ENCODE measurements at places on chromosomes 2 and 18. TPM values are rescaled to one million over a fixed set of nuclear protein-coding genes. Genes with fewer than 3 reads are reported as not detected.
A peak's percentile ranks its signal among the peaks of the same experiment; 100 is the strongest.

Gene GPAT2
- total RNA-seq: not detected

DNA sequence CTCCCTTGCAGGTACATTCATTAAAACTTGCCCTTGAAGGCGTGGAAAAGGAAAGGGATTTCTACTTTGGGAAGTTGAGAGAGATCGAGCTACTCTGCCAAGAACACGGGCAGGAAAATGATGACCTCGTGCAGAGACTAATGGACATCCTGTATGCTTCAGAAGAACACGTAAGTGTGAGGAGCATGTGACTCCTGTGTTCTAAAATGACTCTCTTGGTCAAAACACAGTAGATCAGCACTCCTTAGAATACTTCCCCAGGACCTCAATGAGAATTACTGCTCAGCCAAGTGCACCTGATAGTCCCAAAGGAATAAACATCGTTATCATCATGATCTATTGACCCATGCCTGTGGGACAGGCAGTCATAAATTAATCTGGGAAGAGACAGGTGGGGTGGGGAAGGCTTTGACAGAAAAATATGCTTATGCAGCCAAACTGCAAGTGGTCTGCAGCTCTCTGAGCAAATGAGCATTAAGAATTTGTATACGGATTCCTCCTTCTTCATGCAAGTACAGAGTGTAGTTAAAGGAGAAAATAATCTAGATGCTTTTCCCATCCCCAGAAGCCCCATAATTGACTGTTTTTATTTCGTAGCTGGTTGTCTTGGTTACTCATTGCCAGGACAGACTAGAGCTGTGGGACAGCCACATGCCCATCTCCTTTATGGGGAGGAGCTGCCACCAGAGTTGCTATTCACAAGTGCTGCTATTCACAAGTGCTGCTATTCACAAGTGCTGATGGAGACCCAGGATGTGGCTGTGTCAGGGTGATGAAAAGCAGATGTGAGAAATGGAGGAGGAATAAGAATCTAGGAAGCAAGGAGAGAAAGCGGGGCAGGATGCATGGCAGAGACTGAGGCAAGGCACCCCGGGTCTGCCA is 91.0 kb downstream of the MAPRE2 start:
- no peak for DNase-seq

- DNase-seq: no peak
Measured at GRCh38 chr18:58635891-58636290, 7.0 kb upstream of the ALPK2 start.

DNA sequence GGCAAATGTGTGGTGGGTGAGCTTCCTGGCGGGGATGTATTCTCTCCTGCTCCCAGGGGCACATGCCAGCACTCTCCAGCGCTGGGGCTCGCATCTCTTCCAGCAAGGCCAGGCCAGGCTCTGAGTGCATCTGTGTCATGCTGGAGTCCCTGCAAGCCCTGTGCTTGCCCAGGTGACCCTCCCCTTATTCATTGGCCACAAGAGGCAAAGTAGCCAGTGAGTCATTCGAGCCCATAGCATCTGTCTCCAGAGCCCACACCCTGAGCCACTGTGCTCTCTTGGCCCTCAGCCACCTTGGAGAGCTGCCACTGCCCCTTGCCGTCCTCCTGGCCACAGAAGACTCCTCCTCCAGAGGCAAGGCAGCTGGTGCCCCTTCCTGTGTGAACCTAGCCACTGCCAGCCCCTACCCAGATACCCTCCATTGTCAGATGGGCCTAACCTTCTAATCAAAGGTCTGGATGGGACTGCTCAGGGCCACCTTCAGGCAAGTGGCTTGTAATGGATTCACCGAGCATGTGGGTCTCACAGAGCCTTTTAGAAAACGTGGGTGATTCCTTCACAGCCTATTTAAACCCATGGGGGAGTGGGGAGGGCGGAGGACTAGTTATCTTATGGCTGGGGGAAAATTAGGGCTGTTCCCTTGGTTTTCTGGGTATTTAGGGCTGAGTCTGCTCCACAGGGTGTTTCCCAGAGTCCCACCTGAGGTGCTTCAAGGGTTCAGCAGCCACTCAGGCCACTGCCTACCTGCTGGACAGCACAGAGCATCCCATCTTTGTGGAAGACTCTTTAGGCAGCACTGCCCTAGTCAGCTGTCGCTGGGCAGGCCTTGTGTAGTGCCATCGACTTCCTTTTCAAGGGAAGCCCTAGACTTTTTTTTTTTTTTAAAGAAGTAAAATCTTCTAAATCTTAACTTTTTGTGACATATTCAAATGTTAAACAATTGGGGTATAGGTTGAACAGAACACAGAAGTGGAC is 137.4 kb downstream of the ACOXL start:
- DNase-seq: peak; percentile 58

GRCh38 chr2:168189835-168190569 is 57.4 kb downstream of the STK39 start:
- no peak for DNase-seq

DNA sequence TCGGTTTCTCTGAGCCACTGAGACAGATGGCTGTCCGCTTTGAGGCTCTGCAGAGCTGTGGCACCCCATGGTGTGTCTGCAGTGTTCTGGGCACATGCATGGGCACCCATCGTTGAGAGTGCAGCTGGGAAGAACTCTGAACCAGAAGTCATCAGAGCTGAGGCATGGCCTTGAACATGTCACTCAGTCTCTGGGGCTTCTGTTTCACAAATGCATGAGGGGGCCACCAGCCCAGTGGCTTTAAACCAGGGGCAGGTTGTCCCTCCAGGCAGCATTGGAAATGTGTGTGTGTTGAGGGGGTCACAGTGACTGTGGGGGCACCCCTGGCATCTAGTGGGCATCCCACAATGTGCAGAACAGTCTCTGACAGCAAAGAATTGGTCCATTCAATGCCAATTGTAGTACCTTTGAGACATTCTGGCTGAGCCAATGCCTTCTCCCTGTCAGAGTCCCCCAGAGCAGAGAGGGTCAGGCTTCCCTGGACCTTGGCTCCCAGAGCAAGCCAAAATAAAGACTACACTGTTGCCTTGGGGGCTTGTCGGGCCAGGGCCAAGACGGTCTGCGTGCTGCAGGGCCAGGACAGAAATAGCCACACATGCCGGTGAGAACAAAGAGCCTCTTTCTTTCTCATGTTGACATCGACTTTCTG is 9.3 kb upstream of the PSMD1 start:
- no peak for DNase-seq

DNA sequence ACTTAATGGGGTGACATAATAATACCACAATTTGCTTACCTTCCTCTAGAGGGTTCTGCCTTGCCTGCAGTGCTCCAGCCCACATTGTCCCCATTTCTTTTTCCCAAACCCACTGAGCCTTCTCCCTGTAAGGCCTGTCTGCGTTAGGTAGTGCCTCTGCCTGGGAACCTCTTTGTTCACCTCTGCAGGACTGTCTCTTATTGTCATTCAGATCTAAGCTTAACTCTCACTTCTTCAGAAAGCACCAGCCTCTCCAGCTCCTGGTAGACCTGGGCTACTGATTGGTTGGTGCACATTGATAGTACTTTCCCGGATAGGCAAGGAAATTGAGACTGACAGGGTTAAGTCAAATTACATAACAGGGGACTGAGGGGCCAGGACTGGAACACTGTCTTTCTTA is 49.1 kb downstream of the CCDC85A start:
- peak; percentile 57 for DNase-seq
